G401 (cell line): ENCODE measurements at places on chromosomes 2 and 18. TPM values are rescaled to one million over a fixed set of nuclear protein-coding genes. Genes with fewer than 3 reads are reported as not detected.

Gene CNGA3
- not detected in 2 replicates for total RNA-seq

Gene IL1F10
- not detected in 2 replicates for total RNA-seq

Gene CDH7
- total RNA-seq = not detected in 2 replicates

Gene ADD2
- 0.61 TPM in 1 of 2 replicates, not detected in the other for total RNA-seq

Gene SOX11
- total RNA-seq = not detected in 2 replicates

Gene GALNT14
- total RNA-seq = 0.43 TPM in 1 of 2 replicates, not detected in the other

Gene PRSS56
- not detected in 2 replicates for total RNA-seq

Gene GBX2
- 25.0 and 39.2 TPM in 2 replicates for total RNA-seq

Gene RBM44
- total RNA-seq = 0.10 and 0.25 TPM in 2 replicates

Gene ADGRF3
- 0.47 TPM in 1 of 2 replicates, not detected in the other for total RNA-seq

Gene GPR45
- not detected in 2 replicates for total RNA-seq

Gene DRC1
- not detected in 2 replicates for total RNA-seq

Gene ANKRD29
- not detected in 2 replicates for total RNA-seq

Gene STAMBP
- total RNA-seq = 34.6 and 41.4 TPM in 2 replicates

Gene IL1RN
- not detected in 2 replicates for total RNA-seq

Gene ST8SIA3
- not detected in 2 replicates for total RNA-seq

Gene KCNG2
- total RNA-seq = 3.8 and 8.6 TPM in 2 replicates
